ENCODE measurements at places on chromosomes 1 and 21. TPM values are rescaled to one million over a fixed set of nuclear protein-coding genes. Genes with fewer than 3 reads are reported as not detected.

GRCh38 chr1:91507328-91507727 is 6.7 kb downstream of the CDC7 start:
- DNase-seq, result no peak

DNA sequence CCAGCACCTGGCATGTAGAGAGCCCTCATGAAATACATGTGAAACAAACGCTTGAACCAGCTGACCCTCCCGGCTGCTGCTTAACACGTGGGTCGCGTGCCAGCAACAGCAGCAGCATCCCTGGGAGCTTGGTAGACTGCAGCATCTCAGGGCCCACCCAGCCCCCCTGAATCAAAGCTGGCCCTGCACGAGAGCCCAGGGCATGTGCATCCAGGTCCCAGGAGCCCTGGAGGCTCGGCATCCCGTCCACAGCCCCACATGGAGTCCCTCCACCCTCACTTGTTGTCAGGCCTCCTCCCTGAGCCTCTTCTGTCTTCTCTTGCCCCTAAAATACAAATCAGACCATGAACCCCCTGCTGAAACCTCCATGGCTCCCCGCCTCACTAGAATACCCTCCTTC is 123.1 kb downstream of the MATN1 start:
- no peak for DNase-seq

RIIAD1 gene
- not detected for polyA plus RNA-seq

GRCh38 chr1:16191309-16191708 is 21.1 kb downstream of the ARHGEF19 start:
- DNase-seq, result no peak

Data from muscle of back (tissue), 13 donors.